ENCODE measurements at places on chromosomes 2 and 18.

DNA sequence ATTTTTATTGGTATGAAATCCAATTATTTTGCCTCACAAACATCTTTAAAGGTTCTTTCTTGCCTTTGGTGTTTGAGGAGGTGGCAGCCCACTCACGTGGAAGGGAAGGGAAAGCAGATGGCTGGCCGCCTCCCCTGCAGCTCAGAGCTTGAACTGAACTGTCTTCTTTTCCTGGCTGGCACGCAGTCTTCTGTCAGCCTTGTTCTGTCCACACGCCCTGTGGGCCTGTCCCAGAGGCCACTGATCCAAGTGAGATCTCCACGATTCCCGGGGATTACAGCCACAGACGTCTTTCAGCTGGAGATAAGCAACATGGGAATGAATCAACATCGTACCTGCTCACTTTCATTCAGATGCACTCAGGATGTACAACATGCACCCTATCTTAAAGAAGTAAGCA is 73.3 kb downstream of the TMEM18 start:
- DNase-seq = no peak

DNA sequence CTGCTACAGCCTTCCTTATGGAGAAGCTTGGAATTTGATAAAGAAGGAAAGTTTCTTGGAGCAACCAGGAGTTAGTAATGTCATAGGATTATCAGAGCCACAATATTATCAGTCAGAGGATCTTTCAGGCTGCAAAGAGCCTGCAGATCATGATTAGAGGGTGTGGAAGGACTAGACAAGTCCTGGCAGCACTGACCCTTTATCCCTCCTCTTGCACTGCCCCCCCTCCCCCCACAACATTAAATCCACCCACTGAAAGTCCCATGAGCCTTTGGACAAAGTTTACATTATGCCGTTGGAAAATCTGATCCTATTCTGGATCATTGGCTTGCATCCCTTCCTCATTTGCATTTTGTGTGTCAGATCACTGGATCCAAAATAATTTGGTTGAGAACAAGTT is 18.7 kb upstream of the IMPA2 start:
- DNase-seq = no peak

GRCh38 chr2:168076731-168077130 is 170.7 kb downstream of the STK39 start:
- DNase-seq = no peak

DNA sequence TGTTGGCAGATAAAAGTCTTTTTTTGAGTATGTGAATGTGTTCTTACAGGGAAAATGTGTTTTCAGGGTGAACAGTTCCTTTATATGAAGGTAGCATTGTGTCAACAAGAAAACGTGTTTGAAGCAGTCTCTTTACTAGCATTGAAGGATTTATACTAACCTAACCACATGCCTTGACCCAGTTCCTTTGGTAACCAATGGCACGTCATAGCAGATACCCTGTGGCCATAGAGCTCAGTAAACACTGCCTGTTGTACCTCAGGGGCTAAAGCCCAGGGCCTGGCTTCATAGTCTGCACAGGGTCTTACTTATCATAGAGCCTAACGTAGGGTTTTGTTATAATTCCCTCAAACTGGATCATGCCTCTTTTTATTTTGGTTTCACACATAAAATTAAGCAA is 32.1 kb upstream of the NFU1 start:
- DNase-seq = no peak

- DNase-seq = no peak
These were observed 1.7 kb downstream of the PFN4 start for GRCh38 chr2:24121469-24121868.

DNA sequence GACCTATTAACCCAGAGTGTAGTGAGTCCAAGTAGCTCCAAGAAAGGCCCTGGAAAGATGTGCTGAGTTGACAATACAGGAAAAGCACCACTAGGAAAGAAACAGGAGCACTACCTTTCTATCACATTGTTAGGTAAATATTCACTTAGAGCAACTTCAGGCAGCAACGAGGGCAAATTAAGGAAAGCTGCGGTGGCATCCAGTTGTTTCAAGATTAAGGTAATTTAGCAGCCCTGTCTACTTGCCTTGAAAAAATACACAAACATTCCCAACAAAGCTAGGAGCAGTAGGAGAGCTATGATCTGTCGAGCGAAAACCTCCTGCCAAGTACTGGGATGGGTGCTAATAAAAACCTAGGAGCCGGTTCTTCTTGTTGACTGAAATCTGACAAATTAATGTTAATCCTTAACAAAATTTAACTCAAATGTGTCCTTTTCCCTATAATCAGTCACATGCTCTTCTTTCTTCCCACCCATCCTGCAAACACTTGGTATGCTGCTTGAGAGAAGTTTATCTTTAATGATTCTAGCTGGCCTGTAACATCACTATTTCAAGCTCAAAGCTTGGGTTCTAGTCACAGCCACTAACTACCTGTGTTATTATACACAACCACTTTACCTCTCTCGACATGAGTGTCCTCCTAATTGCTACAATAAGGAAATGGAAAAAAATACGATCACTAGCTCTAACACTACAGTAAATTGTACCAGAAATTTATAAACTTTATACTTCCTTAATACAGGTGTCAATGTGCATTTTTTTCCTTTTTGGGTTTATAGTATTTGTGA is 2.0 kb downstream of the ACAA2 start:
- no peak for DNase-seq

GRCh38 chr2:238854699-238855229 is 6.9 kb downstream of the TWIST2 start:
- no peak for DNase-seq

DNA sequence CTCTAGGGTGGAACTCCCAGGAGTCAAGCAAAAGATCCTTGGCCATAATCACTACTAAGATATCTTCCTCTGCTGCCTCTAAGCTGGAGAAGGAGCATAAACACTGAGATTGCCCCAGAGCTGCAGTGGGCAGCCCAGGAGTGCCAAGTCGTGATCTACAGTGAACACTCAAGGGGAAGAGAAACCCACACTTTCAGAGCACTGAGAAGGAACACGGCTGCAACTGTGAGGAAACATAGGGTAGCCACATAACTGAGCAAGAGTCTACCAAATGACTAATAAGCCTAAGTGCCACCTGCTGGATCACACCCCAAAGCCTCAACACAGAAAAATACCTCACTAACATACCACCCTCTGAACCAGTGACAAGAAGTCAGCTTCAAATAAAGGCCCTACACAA is 79.6 kb upstream of the RAB12 start:
- DNase-seq = no peak

- DNase-seq = no peak
These were observed 80.0 kb upstream of the PXDN start for GRCh38 chr2:1824202-1824905.

DNA sequence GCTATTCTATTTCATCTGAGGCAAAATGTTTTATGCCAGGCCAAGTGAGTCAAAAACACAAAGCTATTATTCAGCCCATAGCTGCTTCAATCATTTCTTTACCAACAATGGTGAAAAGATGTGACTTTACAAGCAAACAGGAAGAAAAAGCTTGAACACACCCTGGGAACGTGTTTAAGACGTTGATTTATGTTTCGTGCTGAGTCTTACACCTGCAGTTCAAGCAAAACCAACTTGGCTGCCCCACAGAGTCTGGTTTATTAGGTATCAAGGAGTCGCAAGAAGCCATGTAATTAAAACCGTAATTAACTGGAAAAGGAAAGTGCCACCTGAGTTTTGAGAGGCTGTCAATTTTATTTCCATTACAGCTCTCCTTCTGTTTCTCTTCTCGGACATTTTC is 295.5 kb downstream of the MEIS1 start:
- no peak for DNase-seq

DNA sequence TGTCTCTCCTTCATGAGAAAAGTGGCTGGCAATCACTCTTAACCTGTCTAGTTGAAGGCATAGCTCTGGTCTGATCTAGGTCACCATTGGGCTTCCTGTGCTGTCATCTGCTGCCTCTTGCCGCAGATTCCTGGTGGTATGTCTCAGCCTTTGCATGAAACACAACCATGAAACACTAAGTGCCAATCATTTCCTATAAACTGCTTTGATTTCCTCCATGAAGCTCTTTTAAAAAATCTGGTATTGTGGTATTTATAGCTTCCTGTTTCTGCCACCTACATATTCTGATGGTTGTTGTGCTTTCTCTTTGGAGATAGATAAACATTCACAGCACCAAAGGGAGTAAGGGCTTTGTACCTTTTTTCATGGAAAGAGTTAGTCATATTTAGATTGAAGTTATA is 120.0 kb upstream of the EPC2 start:
- DNase-seq = no peak

- no peak for DNase-seq
These were observed 111.5 kb downstream of the MBD5 start for GRCh38 chr2:148132412-148132811.

DNA sequence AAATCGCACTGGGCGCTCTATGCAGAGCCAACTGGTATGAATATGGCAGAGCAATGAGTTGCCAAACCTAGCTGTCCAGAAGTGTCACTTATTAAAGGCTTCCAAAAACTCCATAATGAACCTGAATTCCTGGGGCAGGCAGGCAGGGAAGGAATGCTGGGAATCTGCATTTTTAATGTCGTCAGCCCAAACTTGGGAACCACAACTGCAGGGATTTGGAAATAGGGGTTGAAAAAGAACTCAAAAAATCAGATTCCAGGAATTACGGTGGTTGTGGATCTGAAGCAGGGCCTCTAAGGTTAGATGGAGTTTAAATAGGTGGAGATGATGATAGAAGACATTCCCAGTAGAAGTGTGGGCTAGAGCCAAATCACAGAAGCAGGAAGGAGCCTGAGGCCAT is 15.0 kb downstream of the NCKAP5 start:
- no peak for DNase-seq

DNA sequence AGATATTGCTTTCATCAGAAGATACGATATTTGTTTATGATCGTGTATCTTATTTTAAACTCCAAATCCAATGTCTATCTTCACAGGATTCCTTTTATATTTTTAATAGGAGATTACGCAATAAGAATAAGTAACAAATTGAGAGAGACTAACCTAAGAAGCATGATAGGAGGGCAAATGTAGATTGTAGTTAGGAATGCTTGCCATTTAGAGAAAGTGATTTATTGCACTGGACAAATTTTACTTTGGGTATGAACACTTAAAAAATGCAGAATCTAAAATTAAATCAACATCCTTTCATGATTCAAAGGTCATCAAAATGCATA is 563.4 kb upstream of the POU3F3 start:
- DNase-seq = no peak

DNA sequence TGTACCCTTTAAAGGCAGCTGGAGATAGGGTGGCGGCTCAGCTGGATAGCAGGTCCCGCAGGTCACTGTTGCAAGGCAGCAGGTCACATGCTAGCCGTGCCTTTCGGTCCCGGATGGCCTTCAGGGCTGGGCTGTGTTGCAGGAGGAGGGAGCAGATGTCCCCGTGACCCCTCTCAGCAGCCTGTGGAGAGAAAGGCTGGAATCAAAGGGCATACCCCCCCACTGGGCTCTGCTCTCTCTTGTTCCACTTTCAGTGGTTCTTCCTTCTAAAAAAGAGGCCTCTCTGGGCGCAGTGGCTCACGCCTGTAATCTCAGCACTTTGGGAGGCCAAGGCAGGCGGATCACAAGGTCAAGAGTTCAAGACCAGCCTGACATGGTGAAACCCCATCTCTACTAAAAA is 4.4 kb upstream of the ANKRD23 start:
- DNase-seq = no peak

GRCh38 chr2:216283038-216283900 is 89.0 kb downstream of the MARCHF4 start:
- DNase-seq = peak; percentile 66

GRCh38 chr2:144358979-144359541 is 160.9 kb downstream of the ZEB2 start:
- DNase-seq = peak; percentile 62

Data from GM13976 (cell line).